ENCODE measurements at places on chromosomes 11 and 22.

GRCh38 chr11:10388101-10388500, 67.0 kb upstream of the AMPD3 start:
- DNase-seq, result no peak

DNA sequence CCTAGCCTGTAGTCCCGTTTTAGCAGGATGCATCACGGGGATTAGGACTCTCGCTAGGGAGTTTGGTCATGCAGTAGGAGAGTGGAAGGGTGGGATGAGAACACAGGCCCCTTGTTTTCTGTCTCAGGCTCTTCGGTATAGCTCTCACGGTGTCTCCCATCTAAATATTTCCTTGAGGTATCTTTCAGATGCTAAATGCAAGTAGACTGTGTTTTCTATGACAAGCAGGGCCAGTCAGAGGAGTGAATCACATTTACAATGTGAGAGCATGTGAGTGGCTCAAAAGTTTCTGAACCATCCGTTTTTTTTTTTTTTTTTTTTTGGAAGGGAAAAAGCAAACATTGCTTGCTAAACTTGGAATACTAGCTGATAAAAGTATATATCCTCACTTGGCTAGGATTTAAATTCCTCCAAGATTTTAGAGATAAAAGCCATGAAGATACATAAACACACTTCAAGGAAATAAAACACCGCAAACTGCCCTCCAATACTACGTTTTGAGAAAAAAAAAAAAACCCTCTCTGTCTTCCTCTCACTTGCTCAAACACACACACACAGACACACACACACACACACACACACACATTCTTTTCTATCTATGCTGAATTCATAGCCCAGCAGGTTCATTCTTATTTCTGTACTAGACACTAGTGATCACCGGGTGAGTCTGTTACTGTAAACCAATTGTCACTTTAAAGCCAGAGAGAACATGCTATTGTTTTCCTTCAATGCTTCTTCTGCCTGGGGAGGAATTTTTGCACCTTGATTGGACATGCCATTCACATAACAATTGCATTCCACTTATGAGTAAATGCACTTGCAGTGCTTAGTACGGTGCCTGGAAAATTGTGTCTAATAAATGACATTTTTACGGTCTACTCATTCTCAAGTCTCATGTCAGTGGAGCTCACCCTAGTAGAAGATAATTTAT, 224.6 kb upstream of the CCDC90B start:
- no peak for DNase-seq

DNA sequence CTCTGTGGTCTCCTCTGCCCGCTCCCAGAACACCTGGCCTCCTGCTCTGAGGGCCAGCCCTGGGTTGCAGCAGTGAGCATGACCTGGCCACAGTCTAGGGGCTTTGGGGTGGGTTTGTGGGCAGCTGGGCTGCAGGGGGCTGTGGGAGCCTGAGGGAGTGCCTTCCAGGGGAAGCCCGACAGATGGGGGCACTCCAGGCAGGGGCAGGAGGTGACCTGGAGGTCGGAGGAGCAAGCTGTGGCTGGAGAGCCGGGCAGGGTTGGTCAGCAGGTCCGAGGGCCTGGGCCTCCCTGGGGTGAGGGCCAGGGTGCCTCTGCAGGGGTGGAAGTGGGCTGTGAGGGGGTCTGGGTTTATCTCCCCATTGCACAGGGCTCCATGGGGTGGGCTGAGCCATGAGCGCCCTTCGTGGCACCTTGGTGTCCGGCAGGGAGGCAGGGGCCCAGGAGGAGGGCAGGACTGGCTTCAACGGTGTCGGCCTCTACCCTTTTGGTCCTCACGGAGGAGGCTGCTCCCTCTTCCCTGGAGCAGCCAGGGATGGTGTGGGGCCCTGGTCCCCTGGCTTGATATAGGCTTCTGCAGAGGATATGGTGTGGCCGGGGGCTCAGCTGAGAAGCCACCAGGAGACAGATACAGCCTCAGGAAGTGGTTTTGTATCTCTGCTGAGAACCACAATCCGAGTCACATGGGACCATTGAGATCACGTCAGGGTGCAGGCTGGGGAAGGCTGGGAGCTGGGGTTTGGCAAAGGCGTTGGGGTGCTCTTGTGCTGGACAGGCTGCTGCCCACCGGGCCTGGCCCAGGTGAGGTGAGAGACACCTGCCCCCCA, 22.3 kb downstream of the KCNQ1 start:
- DNase-seq, result no peak

GRCh38 chr11:124898263-124898680, 607 bp upstream of the ROBO4 start:
- peak; percentile 51 for DNase-seq

GRCh38 chr22:26447584-26448329, 18.7 kb downstream of the ASPHD2 start:
- DNase-seq, result no peak

DNA sequence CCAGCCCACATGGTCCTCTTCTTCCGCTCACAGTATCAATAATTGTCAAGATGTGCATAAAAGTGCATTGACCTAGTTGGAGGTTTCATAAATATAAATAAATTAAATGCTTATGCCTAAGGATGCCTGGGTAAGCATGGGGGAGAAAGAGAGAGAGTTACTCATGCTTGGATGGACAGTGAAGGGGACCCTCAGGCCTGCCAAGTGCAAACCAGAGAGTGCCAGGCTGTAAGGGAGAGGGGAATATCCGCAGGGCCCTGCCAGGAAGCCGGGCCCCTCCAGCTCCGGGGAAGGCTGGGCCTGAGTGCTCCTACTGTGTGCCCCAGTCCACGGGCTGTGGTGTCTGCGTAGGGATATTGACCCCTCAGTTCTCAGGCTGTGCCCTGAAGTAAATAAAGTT, 214.6 kb downstream of the DSCAML1 start:
- DNase-seq, result no peak

Measured in SW 1271 (cell line).